ENCODE measurements at places on chromosomes 12 and 14.

- DNase-seq = no peak
These were observed 58.3 kb downstream of the ESRRB start for GRCh38 chr14:76434220-76434619.

- no peak for DNase-seq
These were observed 58.7 kb downstream of the CLIP1 start for GRCh38 chr12:122363782-122364181.

- DNase-seq = no peak
These were observed 62.7 kb downstream of the GALNT4 start for GRCh38 chr12:89461649-89462612.

GRCh38 chr12:25744313-25744712 lies 191.2 kb upstream of the LMNTD1 start:
- no peak for DNase-seq

DNA sequence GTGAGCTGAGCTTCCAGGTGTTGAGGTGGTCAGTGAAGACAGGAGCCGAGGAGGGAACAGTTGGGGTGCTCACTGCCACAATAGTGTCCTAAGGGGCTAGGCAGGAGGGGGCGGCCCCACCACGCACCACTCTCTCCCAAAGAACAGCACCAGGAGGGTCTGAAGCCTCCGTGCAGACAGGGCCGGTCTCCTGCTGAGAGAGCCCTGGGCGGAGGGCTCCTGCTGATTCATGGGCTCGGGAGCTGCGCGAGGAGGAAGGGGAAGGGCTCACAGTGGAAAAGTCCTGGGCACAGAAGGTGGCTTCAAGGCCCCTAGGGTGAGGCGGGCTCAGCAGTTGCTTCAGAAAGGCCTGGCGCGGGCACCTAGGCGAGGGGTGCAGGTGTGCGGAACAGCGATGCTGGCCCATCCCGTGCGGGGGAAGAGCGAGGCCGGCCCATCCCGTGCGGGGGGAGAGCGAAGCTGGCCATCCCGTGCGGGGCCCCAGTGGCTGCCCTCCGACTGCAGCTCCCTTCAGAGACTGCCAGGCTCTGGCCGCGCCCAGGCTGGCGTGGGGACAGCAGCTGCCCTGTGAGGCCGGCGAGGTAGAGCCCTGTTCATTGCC lies 176.7 kb downstream of the ADGRD1 start:
- no peak for DNase-seq

DNA sequence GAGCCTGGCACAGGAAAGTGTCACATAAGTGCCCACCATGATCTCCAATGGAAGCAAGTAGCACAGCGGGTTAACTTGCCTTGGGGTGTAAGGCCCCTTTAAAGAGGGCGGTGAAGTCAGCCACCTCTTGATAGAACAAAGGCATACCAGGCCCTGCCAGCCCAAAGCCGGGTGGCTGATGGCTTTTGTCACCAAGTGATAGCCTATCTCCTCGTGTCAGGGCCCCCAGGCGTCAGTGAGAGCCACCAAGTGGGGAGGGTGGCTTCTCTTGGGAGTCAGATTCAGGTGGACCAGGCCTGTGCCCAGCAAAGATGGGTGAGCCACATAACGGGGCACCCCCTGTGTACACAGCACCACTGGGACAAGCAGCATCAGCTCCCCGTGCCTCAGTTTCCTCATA lies 8.3 kb upstream of the MYL2 start:
- DNase-seq = no peak

- no peak for DNase-seq
These were observed 73.3 kb downstream of the EID3 start for GRCh38 chr12:104376650-104377513.

GRCh38 chr12:5388581-5389535 lies 43.0 kb upstream of the NTF3 start:
- DNase-seq = no peak

Measured in CD4-positive, alpha-beta T cell treated with Interleukin-17A for 4 hours (primary cell).